ENCODE measurements at places on chromosomes 3 and 15.

- peak; percentile 69 for DNase-seq
Measured at GRCh38 chr15:42604894-42605744, 29.7 kb downstream of the STARD9 start.

DNA sequence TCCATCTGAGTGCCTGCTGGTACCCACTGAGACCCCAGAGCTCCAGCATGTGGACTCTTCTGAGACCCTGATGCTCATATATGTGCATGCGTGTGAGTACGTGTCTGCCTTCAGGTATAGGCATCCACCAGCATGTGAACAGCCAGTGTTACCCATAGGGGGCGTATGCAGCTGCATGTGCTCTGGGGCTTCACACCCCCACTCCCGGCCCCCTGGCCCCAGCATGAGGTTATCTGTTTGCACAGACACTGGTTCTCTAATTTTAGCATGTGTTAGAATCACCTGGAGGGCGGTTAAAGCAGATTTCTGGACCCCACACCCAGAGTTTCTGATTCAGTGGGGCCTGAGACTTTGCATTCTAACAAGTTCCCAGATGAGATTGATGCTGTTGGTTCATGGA, 824 bp upstream of the CILP start:
- peak; percentile 71 for DNase-seq

DNA sequence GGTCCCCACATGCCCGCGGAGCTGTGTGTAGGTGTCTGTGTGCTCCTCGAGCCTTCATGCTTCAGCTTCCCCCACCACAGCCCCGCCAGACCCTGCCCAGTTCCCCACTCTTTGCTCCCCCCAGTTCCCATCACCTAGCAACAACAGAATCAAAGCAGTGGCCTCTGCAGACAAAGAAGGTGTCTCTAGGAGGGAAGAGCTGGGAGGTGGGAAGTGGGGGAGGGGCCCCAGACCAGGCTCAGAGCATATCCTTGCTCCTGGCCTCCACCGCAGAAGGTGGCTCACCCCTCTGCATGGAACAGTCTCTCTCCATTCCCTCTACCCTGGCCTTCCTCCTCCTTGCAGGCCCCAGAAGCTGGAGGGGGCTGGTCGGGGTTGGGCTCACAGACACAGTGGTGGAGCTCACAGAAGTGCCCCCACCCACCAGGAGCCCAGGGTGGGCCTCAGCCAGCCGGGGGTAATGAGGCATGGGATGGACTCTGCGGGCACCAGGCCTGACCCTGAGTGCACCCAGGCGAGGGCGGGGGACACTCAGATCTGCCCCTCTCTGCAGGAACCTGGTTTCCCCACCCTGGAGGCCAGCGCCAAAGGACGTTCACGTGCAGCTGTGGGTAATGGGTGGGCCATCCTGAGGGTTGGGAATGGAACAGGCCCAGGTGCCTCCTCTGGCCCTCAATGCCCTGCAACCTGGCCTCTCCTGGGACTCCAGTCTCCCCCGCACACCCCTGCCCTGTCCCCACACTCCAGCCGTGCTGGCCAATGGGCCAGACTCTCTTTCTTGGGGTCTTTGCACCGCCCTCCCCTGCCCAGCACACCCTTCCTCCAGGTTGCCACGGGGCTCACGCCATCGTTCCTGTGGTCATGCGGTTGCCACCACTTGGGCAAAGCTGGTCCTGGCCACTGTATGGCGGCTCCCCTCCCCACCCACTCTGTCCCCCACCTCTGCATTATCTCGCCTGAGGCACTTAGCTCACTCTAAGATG, 53.4 kb downstream of the TPRA1 start:
- peak; percentile 40 for DNase-seq

DNA sequence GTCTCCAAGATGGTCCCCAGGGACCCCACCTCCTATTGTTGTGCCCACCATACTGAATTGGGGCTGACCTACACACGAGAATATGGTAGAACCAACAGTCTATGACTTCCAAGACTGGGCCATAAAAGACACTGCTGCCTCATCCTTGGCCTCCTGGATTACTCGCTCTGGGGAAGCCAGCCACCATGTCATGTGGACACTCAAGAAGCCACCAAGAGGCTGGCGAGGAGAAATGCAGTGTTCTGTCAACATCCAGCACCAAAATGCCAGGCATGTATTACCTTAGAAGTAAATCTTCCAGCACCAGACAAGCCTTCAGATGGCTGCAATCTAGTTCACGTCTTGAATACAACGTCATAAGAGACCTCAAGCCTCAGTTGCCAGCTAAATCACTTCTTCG, 17.1 kb upstream of the TPM1 start:
- peak; percentile 33 for DNase-seq

DNA sequence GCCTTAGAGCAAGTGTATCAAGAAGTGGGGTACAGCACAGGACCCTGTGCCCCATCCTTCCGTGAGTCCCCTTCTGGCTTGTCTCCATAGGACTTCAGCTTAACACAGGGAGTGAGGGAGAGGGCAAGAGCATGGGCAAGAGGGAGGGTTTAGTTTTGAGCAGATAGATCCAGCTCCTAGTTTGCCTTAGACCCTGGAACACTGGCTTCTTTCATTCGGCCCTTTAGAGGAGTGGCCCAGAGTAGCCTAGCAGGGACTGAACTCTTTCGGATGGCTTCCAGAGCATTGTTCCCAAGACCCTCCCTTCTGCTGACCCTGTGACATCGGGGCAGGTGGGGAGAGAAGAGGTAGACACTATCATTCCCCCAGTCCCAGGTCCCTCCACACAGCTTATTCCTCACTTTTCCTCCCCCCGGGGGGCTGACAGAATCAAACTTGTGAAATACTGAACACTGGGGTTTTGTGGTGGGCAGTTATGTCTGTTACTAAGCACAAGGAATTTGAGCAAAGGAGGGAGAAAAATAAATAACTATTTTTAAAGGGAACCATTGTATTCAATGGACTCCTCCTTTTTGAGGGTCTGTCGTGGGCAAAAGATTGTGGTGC, 289.6 kb upstream of the C2CD4B start:
- peak; percentile 31 for DNase-seq

DNA sequence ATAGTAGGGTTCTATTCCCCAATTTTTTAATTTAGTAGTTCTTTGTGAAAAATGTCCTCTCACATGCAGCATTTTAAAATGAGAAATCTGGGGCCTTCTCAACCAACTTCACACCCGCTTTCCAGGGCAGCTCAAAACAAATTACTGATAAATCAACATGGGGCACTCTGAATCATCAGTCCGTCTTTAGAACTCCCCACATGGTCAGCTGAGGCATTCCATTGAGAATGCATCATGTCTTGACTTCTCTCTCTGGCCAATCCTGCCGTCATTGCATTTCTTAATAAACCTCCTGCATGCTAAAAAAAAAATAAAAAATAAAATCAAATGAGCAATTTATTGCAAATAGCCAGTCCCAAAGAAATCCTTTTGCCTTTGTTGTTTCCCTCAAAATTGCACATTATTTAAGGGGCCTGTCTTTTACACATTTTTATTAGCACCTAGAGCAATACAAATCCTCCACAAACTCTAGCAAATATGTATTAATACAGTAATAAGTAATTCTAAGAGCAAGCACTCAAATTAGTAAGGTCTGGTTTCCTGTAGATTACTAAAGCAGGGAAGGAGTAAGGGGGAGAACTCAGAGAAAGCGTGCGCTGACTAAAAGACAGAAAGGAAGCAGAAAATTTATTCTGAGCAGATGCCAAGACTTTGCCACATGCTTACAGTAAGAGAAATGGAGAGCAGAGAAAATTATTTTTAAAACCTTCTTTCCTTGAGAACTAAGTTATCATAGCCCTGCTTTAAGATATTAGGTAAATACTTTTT, 175.7 kb downstream of the TNIK start:
- DNase-seq, result no peak

GRCh38 chr3:179146911-179147513, 1.1 kb upstream of the PIK3CA start:
- peak; percentile 81 for DNase-seq

GRCh38 chr15:23467110-23467600, 20.1 kb upstream of the GOLGA6L2 start:
- DNase-seq, result peak; percentile 34

- DNase-seq, result no peak
Measured at GRCh38 chr3:188262913-188263683, 109.1 kb downstream of the LPP start.

DNA sequence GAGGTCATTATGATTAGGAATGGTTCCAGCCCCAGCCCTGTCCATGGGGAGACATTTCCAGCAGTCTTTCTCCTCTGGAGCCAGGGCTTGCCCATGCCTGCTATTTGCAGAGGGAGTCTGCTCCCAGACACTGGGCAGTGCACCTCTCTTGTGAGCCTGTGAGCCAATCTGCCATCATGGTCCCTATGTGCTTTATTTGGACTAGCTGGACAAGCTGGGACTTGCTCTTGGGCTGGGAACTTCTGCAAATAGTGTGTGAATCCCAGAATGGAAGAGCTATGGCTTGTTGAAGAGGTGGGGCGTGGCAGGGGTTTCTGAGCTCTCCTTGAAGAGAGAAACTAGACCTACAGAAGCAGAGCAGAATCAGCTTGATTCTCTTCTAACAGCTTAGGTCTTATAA, 53.7 kb upstream of the KY start:
- no peak for DNase-seq

GRCh38 chr15:38050529-38051448, 116.3 kb downstream of the TMCO5A start:
- no peak for DNase-seq

DNA sequence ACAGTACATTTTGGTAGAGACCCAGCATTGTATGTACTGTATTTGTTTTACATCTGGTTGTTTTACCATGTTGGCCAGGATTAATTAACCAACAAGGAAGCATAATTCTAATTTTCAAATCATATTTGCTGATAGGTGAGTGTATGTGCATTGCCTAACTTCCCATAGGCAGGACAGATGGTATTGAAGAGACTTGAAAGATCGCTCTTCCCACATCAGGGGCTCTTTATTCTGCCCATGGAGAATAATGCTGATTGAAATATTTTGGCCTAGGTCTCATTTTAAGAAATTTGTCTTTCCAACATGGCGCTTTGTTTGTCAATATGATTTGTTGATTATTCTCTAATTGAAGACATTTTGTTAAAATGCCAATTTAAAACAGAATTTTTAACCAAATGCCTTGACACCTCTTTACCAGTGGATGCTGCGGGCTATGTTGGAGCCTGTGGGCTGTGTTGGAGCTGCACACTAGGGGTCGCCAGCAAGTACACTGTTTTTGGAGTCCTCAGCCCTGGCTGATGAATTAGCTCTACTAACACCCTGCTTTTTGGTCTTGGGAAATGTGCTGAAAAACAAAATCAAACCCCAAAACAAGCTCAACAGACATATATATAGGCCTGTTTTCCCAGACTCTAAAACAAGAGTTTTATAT, 5.3 kb downstream of the P2RY12 start:
- DNase-seq, result peak; percentile 63

DNA sequence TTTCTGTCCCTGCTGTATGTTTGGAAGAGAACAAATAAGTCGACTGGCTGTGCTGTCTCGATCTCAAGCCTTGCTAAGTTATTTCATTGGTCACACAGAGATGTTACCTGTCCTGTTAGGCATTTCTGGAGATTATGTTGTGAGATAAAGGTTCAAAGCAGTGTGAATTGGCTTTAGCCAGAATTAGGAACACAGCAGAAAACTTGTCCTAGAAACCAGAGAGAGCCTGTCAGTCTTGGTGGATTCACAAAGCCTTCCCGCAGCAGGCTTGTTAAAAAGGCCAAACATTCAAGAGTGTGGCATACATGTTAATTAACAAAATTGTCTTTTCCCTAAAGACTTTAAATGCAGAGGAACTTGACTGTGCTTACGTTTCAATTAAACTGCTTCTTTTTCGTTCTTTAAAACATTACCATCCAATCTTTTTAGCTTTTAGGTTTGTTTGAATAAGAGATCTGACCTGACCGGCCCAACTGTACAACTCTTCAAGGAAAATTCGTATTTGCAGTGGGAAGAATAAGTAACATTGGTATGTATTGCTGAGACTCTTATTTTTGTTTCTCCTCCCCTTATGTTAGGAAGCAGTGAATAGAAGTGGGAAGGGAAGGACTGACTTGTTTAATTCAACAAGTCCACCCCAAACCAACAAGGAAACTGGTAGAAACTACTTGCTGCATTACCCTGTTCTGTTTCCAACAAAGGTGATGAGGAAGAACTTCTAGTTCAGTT, 25.2 kb downstream of the ABHD2 start:
- no peak for DNase-seq

DNA sequence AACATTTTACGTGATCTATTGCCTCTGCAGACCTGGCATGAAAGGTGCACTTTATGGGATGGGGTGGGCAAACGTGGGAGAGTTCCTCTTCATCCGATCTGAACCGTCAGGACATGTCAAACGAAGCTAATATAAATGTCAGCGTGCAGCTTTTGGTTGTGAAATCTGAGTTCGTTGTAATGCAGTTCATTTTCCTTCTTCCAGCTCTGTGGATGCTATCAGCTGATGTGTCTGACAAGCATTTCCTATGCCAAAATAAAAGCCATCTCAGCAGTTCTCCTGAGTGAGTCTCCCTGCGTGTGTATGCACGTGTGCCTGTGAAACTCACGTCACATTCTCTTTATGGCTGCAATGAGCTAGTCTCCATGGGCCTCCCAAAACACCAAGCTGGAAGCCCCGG, 512.3 kb downstream of the MCTP2 start:
- no peak for DNase-seq

DNA sequence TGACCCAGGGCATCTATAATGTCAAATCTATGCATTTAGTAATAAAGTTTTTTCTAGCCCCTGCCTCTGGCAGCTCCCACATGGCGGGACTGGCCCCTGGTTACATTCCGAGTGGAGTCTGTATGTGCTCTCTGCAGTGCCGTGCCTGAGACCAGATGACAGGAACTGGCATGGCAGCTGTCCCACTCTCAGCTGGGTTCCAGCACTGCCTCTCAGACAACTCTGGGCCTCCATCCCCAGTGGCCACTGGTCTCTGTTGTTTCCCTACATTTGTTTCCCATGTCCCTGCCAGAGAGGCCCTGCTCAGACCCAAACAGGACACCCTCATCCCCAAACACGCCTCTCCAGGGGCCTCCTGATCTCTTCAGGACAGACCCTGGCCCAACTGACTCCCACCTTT, 109.3 kb downstream of the OCA2 start:
- DNase-seq, result no peak

- peak; percentile 48 for DNase-seq
Measured at GRCh38 chr15:57537072-57537471, 54.6 kb upstream of the MYZAP start.

GRCh38 chr3:72165317-72165716, 380.4 kb upstream of the PROK2 start:
- no peak for DNase-seq

GRCh38 chr15:72011302-72011942, 106.5 kb downstream of the MYO9A start:
- DNase-seq, result no peak

DNA sequence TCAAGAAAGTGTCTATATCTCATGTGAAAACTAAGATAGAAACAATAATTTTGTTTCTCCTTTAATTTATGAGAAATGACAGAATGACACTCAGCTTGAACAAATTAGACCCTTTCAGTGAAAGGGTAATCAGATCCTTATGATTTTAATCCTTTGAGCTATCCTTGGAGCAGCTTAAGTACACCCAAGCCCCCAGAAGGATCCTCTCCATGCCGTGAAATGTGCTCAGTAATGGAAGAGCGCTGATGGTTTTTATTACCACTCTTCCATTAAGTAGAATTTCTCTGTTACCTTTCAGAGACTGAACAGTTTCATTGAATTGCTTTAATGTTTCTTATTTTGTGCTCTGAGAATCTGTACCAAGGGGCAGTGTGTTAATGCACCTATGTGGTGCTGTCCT, 54.3 kb downstream of the HMG20A start:
- DNase-seq, result no peak
